ENCODE measurements at places on chromosomes 3 and 15.

DNA sequence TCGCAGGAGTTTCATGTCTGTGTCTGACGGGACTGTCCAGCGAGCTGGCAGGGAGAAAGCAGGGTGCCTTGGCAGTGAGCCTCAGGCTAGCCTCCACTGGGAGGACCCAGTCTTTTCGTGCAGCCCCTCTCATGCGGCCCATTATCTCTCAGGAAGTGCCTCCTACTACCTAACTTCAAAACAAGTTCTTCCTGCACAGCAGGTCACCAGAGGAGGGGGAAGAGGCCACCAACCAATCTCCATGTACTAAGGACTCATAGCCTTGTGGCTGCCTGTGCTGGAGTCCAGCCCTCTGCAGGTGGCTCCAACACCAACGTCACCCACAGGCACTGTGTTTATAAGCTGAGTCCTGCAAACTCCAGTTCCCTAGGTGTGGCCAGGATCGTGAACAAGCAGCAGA lies 4.8 kb downstream of the VIPR1 start:
- DNase-seq = no peak

DNA sequence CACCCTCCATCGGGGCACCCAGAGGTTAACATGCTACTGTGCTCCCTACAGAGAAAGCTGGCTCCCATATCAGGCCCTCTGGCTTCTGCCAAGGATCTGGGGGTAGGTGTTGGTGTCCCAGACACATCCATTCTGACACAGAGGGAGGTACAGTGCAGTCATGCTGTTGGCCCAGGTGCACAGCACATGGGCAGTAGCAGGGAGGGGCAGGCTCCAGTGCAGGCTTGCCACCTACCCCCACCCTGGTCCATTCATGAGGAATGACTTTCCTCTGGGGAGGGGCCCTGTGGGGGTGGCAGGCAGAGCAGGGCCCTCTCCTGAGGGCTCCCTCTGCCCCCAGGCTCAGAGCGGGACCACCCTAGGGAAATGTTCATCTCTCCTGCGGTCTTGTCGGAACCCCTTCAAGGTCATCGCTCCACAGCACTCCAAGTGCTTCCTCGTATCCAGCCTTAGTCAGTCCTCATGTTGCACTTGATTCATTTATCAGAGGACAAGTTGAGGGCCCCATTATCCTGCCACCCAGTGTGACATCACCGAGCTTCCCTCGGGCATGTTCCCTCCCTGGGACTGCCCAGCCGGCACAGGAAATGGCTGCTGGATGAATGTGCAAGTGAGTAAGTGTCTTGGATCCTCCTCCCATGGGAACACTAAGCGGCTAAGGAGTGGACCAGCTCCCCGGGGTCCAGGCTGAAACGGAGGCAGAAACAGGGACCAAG lies 10.0 kb downstream of the DUSP7 start:
- DNase-seq = peak; percentile 98

GRCh38 chr3:24101676-24102168 lies 156.6 kb downstream of the NR1D2 start:
- peak; percentile 51 for DNase-seq

- DNase-seq = no peak
Observed at GRCh38 chr3:13088028-13089006, 15.1 kb upstream of the IQSEC1 start.

GRCh38 chr3:61562042-61562720 lies 810 bp downstream of the PTPRG start:
- DNase-seq = peak; percentile 17

- DNase-seq = no peak
Observed at GRCh38 chr3:78026318-78026828, 986.5 kb downstream of the ROBO2 start.

DNA sequence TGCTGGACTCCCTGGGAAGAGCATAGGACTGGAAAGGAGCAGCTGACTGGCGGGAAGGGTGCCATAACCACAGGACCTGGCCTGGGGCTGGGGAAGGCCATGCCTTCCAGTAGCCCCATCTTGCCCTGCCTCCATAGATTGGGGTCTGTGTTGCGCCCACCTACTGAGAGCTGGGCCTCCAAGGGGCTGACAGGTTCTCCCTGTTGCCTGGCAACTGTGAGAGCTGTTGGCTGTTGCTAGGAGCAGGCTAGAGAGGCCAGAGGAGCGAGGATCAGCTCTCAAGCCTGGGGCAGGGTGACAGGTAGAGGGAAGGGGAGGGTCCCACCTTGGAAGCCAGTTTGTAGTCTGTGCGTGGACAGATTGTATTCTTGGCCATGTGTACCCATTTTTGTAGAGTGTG lies 2.8 kb upstream of the GNAI2 start:
- DNase-seq = no peak
